ENCODE measurements at places on chromosomes 4 and X. TPM values are rescaled to one million over a fixed set of nuclear protein-coding genes. Genes with fewer than 3 reads are reported as not detected.

DNA sequence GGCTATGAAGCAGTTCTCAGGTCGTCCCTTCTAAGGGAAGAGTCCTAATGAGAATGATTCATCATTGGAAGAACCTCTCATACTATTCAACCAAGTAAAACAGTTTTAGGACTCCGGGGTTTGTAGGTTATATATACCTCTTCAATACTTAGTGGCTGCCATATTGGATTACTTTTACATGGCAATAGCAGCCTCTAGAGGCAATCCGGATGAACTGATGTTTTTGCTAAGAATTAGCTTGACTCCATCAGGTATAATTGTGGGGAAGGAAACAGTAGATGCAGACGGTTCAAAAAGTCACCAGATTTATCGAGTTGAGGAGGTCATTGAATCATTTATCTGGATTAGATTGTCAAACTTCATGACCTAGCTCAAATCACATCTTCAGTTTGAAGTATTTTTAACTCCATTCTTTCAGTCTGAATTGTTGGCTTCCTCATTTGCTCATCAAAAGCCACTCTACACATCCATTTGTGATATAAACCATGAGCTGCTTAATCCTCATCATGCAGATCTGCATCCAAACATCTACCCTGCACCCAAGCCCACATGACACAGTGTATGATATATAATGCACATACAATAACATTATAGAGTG lies 28.4 kb downstream of the GUCY1B1 start:
- no peak overlapping the region for H3K27ac ChIP-seq
- H3K4me1 ChIP-seq, result no peaks in the 10 kb centered on the region
- H3K36me3 ChIP-seq, result no peaks in the 10 kb centered on the region
- no peak overlapping the region for H3K4me3 ChIP-seq
- no peaks in the 10 kb centered on the region for H3K27me3 ChIP-seq

The OPN1MW2 gene
- total RNA-seq, result not detected

GRCh38 chr4:181528570-181529184 lies 714.5 kb upstream of the TENM3 start:
- DNase-seq, result no peak
- no peak overlapping the region for H3K4me3 ChIP-seq
- H3K36me3 ChIP-seq, result no peaks in the 10 kb centered on the region
- H3K4me1 ChIP-seq, result no peaks in the 10 kb centered on the region

DNA sequence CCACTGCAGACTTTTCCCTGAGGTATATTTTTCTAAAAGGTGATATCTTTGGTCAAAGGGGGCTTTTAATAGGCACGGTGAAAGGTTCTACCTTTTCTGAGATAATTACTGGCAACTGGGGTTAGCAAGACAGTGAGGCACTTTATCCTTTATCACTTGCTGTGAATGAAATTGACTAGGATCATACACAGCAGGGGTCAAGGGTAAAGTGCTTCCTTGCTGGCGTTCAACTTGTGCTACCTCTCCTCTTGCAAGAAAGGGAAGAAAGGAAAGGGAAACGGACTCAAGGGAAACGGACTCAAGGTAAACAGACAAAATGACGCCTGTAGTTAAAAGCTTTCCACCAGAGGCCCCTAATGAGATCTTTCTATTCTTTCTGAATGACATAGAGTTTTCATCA lies 78.6 kb upstream of the RAPGEF2 start:
- no peak for DNase-seq
- H3K4me3 ChIP-seq, result no peak overlapping the region
- H3K36me3 ChIP-seq, result no peaks in the 10 kb centered on the region
- no peaks in the 10 kb centered on the region for H3K4me1 ChIP-seq

The SSX4 gene
- not detected for total RNA-seq

The MAGEA12 gene
- not detected for total RNA-seq

The SHROOM4 gene
- total RNA-seq, result 2.7 TPM

- no peak overlapping the region for H3K4me3 ChIP-seq
- H3K4me1 ChIP-seq, result peaks cover 7% of the 10 kb centered on the region
Observed at GRCh38 chr4:139858436-139859205, 193.0 kb downstream of the MGST2 start.

GRCh38 chr4:88021824-88022223 lies 14.4 kb downstream of the PKD2 start:
- no peak for DNase-seq
- no peaks in the 10 kb centered on the region for H3K36me3 ChIP-seq
- no peak overlapping the region for H3K4me3 ChIP-seq
- no peaks in the 10 kb centered on the region for H3K4me1 ChIP-seq

Data from esophagus squamous epithelium (tissue), 5 donors.